ENCODE measurements at places on chromosomes 7 and 10.

- DNase-seq, result peak; percentile 63
Measured at GRCh38 chr10:72852508-72852907, 41.0 kb upstream of the OIT3 start.

GRCh38 chr10:15346440-15347141 is 24.5 kb downstream of the FAM171A1 start:
- DNase-seq, result no peak

- DNase-seq, result peak; percentile 28
Measured at GRCh38 chr10:30396698-30397097, 37.3 kb upstream of the MAP3K8 start.

GRCh38 chr7:44472843-44473242 is 17.6 kb downstream of the NUDCD3 start:
- no peak for DNase-seq

DNA sequence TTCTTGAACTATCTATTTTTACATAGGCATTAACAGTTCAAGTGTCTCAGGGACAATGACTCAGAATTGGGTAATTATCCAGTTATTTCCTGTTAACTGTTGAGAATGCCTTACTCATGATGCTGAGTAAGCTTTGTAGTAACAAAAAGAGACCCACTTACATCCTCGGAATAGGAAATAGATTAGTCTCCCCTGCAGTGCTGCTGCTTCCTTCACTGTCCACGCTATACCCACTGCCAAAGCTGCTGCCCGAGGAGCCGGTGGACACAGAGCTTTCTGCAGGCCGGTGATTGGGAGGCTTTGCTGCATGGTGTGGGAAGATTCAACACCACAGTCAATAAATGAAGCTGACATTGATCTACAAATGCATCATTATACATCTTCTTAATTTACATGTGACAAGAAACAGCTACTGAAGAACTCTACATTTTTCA is 357.1 kb downstream of the PCLO start:
- peak; percentile 65 for DNase-seq

DNA sequence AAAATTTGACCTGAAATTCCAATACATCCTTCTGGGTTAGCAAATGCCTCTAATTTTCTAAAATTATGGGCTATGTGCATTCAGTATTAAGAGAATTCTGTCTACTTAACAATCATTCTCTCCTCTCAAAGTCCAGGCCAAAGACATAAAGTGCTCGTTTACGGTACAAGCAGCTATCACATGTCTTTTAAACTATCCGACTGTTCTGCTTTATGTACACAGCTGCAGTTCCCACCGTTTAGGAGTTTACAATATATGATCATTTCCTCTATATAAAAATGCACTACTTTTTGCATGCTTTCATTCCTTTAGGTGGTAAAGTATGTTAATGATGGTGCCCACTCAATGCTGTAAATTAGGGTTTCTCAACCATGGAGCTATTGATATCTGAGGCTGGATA is 34.0 kb downstream of the CDK6 start:
- no peak for DNase-seq

DNA sequence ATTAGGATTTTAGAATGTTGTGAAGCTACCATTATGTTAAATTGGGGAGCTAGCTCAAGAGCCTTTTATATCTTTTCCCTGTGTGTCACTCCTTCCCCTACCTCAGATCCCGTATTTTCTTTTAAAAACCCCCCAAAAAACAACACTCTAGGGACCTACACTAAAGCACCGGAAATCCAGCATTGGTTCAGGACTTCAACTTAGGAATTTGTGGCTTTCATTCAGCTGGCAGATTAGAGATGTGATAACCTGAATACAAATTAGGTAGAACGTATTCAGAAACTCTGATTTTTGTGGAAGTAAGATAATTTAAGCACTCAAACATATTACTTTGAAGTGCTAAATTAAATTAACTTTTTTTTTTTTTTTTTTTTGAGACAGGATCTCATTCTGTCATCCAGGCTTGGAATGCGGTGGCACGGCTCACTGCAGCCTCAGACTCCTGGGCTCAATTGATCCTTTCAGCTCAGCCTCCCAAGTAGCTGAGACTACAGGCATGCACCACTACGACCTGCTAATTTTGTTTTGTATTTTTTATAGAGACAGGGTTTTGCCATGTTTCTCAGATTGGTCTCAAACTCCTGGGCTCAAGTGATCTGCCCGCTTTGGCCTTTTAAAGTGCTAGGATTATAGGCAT is 6.8 kb downstream of the TBC1D12 start:
- DNase-seq, result no peak

DNA sequence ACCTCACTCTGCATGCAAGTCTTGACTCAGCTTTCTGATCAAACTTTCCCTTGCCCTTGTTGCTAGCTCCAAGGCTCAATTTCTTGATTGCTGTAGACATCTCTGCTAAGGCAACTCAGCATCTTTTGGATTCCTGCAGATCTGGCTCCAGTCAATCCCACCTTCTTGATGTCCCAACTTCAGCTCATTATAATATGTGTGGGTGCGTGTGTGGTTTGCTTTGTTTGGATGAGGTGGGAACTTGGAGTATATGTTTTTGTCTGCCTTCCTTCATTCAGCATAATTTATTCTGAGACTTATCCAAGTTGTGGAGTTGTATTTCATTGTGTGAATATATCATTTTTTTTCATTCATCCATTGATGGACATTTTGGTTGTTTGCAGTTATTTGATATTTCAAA is 364.8 kb upstream of the IGFBP3 start:
- DNase-seq, result no peak

DNA sequence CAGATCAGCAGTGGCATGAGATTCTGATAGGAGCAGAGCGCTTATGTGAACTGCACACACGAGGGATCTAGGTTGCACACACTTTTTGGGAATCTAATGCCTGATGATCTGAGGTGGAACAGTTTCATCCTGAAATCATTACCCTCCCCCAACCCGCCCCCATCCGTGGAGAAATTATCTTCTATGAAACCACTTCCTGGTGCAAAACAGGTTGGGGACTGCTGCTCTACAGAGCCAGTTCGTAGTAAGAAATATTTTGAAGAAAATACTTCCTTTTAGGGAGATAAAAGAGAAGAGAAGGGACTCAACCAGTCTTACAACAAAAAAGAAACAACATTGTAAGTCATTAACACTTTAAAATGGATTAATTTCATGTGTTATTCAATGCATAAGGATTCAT is 1308.2 kb downstream of the GATA3 start:
- DNase-seq, result no peak

DNA sequence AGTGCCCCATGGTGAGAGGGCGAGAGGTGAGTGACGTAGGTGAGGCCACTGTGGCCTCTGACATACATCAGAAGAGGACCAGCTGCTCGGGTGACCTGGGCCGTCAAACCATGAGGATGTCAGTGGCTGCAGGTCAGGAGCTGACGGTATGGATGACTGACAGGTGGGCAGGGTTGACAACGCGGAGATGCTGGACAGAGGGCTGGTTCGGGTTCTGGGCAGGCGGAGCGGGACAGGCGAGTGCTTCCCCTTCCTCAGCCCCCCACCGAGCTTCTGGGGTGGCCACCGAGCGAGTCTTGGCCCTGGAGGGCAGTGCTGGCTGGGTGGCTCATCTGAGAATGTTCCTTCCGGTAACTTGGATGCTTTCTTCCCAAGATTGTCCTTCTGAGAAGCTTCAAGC is 91.8 kb downstream of the ACTR3B start:
- DNase-seq, result no peak

GRCh38 chr7:155804897-155805825 is 7.1 kb downstream of the SHH start:
- DNase-seq, result peak; percentile 41

DNA sequence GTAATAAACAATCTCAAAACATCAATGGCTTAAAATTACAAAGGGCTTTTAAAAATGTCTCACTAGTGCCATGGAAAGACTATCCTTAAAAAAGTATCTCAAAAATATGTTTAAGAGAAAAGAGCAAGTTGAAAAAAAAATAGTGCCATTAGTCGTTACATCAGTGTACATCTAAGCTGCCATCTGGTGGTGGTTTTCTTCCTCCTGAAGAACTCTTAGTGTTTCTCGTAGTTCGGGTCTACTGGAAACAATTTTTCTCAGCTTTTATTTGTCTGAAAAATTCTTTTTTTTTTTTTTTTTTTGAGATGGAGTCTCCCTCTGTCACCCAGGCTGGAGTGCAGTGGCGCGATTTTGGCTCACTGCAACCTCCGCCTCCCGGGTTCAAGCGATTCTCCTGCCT is 5.9 kb upstream of the GARIN1A start:
- DNase-seq, result peak; percentile 26

DNA sequence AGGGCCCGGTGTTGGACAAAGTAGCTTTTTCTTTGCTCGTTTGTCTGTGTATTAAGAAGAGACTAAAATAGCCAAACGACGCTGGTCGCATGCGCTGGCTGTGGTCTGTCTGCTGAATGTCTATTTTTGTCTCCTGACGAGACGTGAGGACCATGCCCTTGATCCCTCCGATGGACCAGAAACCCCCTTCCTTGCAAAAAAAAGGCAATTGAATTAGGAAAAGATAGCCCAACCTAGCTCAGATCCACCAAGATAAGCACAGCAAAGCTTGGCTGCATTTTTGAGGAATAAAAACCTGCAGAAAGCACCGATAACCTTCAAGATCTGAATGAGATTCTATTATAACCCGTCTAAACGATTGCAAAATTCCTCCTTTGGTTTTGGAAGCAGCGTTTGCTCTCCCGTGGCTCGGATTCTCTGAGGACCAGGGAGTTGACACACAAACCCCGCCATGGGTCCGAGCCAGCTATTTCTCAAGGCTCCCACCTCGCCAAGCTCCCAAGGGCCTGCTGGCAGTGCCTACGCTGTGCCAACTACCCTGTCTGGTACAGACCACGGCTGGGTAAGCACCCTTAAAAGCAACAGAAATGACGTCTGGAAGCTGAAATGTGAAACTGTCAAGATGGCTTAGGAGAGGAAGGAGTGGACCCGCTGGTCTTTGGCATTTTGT is 17.7 kb upstream of the TTYH3 start:
- DNase-seq, result peak; percentile 47

- no peak for DNase-seq
Measured at GRCh38 chr10:44198096-44198779, 186.7 kb downstream of the CXCL12 start.

GRCh38 chr10:62842983-62843382 is 26.8 kb upstream of the EGR2 start:
- DNase-seq, result no peak

DNA sequence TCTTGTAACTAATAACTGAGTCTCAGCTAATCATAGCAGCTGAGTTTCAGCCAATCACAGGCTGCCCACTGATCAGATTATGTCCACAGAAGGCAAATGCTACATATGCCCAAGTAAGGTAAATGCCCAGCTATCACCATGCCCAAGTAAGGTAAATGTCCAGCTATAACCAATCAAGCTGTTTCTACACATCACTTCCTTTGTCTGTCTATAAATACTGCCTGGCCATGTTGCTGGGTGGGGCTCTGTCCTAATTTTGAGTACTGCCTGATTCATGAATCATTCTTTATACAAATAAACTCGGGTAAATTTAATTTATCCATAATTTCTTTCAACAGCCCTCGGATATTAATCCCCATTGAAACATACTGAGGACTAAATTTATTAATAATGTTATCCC is 312.4 kb downstream of the CACNA2D1 start:
- no peak for DNase-seq
